ENCODE measurements at places on chromosomes 13 and 19.

GRCh38 chr19:33290956-33291622 lies 11.2 kb downstream of the CEBPA start:
- no peak for DNase-seq

DNA sequence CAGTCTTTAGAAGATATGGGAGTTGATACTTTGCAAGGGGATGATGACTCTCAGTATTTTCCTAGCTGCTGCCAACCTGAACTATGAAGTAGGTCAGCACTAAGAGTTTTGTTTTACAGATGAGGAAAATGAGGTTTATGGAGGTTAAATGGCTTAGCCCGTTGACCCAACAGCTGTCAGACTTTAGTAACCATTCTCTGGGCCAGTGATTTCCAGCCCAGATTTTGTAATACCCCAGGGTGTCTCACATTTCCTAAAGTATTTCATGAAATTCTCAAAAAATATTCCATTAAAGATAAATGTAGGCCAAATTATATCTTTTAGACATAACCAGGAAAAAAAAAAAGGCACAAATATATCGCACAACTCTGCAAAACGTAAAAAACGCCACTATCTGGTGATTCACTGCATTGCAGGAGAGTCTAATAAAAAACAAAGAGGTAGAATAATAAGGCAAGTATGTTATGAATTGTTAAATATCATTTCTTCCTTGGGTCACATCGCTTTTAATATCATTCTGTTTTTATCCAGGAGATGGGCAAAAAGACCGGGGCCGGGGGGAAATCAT lies 112.5 kb downstream of the DACH1 start:
- no peak for DNase-seq

GRCh38 chr19:22526661-22527272 lies 104.6 kb upstream of the ZNF98 start:
- no peak for DNase-seq

- DNase-seq, result no peak
Measured at GRCh38 chr19:6271721-6272410, 7.9 kb downstream of the MLLT1 start.

GRCh38 chr13:40442231-40442630 lies 224.2 kb downstream of the FOXO1 start:
- no peak for DNase-seq

GRCh38 chr13:92136449-92137155 lies 738.2 kb downstream of the GPC5 start:
- no peak for DNase-seq

- no peak for DNase-seq
Measured at GRCh38 chr13:34901572-34901971, 40.5 kb upstream of the NBEA start.

- no peak for DNase-seq
Measured at GRCh38 chr19:41531438-41532311, 44.3 kb upstream of the CEACAM21 start.

DNA sequence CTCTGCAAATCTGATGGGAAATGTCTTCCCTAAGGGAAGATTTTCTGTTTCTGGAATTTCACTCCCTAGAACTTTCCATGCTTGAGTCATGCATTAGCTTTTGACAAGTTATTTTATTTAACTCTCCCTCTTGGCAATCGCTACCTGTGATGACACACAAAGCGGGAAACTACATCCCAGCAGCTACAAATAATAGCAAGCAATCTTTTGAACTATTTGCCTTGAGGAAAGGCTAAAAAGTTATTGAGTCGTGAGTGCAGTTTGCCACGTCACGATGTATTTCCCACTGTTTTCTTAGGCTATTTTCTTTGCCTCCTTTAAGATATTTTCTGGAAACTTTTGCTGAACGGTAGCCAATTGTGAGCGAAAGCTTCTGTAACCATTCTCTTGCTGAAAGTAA lies 353.3 kb upstream of the HTR2A start:
- no peak for DNase-seq

Data from cortex of kidney (tissue), 1 donor.